Foreskin keratinocyte (primary cell): ENCODE measurements at places on chromosomes 12 and 14. TPM values are rescaled to one million over a fixed set of nuclear protein-coding genes. Genes with fewer than 3 reads are reported as not detected.
A peak's percentile ranks its signal among the peaks of the same experiment; 100 is the strongest.

- peak; percentile 63 for DNase-seq
Observed at GRCh38 chr12:49580572-49581535, 12.9 kb upstream of the MCRS1 start.

DNA sequence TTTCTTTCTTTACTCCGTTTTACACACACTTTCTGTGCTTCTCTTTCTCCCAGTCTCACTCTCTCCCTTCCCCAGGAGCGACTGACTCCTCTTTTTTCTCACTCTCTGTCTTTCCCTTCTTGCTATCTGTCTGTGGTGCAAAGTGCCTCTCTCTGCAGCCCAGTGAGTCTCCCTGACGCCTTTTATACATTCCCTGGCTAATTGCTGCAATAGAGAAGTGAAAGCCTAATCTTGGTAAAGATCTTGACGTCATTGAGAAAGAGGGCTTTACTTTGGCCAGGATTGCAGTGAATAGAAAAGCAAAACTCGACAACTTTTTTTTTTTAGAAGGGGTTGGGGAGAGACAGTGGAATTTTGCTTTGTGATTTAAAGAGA lies 706 bp upstream of the DIO2 start:
- DNase-seq: peak; percentile 30

- DNase-seq: no peak
Observed at GRCh38 chr12:92226071-92226661, 80.5 kb upstream of the BTG1 start.

DNA sequence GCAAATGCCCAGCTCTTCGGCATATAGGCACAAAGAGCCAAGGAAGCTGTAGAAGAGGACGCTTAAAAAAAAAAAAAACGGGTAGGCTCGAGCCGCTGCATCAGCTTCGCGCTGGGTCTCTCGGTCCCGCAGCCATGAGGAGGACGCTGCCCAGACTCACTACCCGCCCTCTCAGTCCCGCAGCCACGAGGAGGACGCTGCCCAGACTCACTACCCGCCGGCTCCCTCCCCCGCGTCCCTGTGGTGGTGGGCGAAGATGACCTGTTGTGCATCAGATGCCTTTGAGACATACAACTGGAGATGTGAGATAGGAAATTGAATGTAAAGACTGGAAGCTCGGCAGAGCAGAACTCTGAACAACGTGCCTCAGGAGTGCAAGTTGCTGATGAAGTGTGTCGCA lies 11.4 kb upstream of the SPSB2 start:
- no peak for DNase-seq

DNA sequence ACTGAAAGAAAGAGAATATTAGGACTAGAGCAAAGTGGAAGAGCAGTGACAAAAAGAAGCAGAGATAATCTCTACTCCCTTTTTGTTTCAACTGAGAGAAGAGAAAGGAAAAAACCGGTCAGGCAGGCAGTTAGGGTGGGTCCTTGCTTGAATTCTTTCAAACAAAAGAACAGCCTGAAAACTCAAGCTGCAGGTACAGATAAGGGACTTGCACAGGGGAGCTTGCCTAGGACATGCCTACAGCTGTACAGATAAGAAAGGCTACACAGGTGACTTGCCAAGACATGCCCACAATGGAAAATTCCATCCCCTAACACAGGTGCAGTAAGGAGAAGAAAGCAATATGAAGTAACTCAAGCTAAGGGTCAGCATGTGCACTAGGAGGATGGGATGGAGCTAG lies 532.2 kb upstream of the MIS18BP1 start:
- peak; percentile 96 for DNase-seq

GRCh38 chr14:104510794-104511611 lies 68.6 kb upstream of the C14orf180 start:
- DNase-seq: peak; percentile 3

- no peak for DNase-seq
Observed at GRCh38 chr12:20695232-20695631, at the start of gene SLCO1C1. SLCO1C1 (plus strand) TSS chr12:20695332; CDS start chr12:20699577, 4,245 bp downstream.

- no peak for DNase-seq
Observed at GRCh38 chr14:100673085-100673806, 53.4 kb upstream of the DLK1 start.

DNA sequence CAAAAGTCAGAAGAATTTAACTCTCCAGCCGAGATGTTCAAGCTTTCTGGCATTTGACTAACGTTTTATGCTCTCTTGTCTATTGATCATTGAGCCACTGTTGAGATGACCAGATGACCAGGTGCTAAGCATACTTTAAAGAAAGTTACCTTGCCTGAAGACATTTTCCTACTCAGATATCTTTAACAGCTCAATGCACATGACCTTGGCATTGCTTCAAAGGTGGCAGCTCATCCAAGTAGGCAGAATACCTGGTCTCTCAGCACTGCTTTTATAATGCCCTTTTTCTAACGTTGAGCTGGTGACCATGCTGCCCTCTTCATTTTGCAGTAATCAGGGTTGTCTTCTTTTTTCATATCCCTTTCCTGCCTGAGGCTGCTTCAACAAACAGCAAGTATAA lies 358.1 kb downstream of the RAD51B start:
- no peak for DNase-seq

GRCh38 chr12:47878918-47879481 lies 25.8 kb downstream of the VDR start:
- DNase-seq: no peak

GRCh38 chr12:60279221-60279620 lies 683.4 kb downstream of the SLC16A7 start:
- no peak for DNase-seq

DNA sequence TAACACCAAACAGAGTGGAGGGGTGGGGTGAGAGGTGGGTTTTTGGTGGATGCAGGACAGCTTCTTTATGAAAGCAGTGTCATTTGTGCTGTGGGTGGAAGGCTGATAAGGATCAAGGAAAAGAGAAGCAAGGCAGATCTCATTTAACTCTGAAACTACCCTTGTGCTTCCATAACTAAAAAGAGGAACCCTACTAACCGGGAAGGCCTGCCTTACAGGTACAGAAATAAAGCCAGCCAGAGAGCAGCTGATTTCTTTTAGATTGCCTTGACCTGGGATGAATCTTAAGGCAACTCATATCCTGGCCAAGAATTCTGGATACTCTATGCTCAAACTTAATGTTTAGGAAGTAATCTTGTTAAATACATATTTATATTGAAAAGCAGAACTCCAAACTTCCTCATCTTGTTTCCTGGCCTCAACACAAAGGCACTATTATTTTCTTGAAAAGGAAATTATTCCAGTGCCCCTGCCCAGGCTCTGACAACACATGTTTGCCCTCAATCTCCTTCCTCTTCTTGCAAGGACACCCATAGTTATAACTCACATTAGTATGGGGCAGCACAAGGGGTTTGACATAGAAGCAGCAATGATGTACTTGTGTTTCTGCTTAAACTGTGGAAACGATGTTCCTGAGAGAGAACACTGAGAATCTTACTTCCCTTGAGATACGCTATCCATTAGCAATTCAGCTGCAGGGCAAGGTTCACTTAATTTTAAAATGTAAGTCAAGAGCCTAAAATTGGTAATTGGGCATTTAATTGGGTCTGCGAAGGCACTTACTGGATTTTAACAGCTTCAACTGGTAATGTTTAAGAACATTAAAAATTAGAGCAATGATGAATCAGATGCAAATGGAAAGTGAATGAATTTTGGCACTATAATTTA lies 173.7 kb downstream of the STXBP6 start:
- DNase-seq: no peak

DNA sequence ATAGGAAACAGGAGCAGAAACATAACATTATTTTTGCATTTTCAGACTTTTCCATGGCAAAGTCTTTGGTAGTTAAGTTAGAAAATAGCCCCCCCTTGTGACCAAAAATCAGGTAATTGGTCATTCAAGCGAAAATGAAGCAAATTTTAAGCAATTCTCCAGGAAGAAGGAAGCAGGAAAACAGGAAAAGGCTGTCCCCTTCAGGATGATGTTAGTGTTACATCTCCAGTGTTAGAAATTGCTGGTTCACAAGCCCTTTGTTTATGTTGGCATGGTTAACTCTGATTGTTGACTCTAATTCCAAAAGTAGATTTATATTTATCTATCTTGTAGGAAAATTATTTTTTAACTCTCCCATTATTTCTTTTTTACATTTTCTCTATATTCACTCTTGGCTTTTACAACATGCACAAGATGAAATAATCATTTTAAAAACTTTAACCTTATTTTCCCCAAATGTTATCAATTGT lies 18.8 kb upstream of the GAS2L3 start:
- DNase-seq: peak; percentile 73

GRCh38 chr12:61739925-61740324 lies 520.3 kb upstream of the USP15 start:
- no peak for DNase-seq

DNA sequence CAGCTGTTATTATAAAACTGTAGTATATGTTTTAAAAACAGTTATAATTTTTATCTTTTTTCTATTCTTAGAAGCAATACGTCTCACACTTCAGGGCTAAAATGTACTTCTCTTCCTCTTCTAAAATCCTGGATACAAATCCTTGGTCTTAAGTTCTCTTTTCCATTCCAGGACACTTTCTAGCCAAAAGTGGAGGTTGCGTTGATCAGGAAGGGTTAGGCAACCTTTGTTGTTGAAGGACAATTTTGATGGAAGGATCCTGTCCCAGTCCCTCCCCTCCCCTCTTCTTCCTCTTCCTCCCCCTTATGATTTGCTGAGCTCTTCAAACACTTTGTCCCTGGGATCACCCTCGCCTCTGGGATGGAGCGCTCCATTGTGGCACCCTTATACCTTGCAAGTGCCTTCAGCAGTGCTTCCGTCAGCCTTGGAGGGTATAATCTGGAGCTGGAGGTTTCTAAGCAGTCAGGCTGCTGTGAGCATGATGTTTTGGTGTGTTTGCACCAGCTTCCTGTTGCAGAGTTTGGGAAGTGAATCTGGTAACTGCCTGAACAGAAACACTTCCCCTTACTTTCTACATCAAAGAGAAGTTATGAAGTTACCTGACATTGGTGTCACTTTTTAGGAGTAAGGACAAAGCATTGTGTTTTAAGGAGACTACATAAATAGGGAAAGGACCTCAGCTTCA lies 87.4 kb upstream of the SLC38A2 start:
- DNase-seq: no peak

GRCh38 chr12:4780641-4781611 lies 60.7 kb downstream of the GALNT8 start:
- DNase-seq: no peak

GRCh38 chr12:75964150-75964549 lies 67.4 kb downstream of the PHLDA1 start:
- DNase-seq: no peak

DNA sequence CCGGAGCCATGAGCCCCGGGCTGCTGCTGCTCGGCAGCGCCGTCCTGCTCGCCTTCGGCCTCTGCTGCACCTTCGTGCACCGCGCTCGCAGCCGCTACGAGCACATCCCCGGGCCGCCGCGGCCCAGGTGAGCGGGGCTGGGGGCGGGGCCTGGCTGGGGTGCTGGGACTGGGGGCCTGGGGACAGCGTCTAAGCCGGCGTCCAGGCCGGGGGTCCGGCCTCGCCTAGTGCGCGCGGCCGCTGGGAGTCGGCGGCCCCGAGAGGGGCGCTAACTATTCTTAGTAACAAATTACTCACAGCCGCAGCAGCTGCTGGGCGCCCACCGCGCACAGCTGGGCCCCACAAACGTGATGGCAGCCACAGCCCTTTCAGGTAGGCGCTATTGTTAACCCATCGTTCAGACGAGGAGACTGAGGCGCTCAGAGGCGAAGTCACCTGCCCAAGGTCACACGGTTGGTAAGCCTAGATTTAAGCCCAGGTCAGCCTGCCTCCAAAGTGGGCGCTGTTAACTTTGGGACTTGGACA lies 374 bp downstream of the CYP46A1 start:
- no peak for DNase-seq

DNA sequence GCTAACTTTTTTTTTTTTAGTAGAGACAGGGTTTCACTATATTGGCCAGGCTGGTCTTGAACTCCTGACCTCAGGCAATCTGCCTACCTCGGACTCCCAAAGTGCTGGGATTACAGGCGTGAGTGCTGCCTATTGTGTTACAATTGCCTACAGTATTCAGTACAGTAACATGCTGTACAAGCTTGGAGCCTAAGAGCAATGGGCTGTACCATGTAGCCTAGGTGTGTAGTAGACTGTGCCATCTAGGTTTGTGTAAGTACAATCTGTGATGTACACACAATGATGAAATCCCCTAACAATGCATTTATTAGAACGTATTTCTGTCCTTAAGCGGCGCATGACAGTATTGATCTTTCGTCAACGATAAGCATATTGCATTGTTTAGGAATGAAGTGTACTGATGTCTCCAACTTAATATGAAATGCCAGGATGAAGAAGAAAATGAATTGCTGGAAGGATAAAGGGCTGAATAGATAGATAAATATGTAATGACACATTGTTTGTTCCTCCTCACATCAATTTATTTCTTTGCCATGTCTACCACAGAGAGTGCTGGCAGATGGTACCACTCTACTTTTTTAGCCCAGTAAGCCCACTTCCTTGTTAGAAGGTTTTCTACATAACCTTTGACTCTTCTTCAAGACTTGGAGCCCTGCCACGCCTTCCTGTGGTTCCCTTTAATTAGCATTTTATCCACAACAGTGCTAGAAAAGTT lies 467.5 kb downstream of the VRK1 start:
- no peak for DNase-seq

GRCh38 chr14:83988275-83988674 lies 1541.7 kb upstream of the FLRT2 start:
- no peak for DNase-seq

- no peak for DNase-seq
Observed at GRCh38 chr14:59336098-59336497, 129.1 kb downstream of the GPR135 start.

DNA sequence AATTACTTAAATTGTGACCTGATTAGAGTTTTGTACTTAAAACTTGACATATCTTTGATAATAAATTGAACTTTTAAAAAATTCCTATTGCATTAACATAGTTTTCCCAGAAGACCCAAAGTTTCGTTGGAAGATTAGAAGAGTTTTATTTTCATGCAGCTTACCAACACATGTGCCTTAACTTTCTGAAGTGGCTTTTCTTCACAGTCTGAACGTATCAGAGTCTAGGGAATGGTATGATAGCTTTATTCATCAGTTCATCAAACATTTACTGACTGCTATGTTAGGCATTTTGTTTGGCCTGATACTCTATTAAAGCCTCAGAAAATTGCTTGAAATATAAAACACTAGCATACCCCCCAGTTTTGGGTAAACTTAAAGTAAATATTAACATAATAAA lies 65.2 kb downstream of the MARK3 start:
- no peak for DNase-seq

GRCh38 chr14:76965232-76965631 lies 63.3 kb downstream of the IRF2BPL start:
- no peak for DNase-seq

- DNase-seq: no peak
Observed at GRCh38 chr12:98838231-98838647, 193.1 kb downstream of the APAF1 start.

- no peak for DNase-seq
Observed at GRCh38 chr12:82517027-82517426, 158.7 kb downstream of the METTL25 start.

The OTOGL gene
- not detected in 2 replicates for total RNA-seq

The GNB3 gene
- total RNA-seq: 2.1 and 2.9 TPM in 2 replicates

The RNF212B gene
- not detected in 2 replicates for total RNA-seq

The PGAM5 gene
- 63.1 and 68.7 TPM in 2 replicates for total RNA-seq

The SMIM10L1 gene
- 4.7 and 5.2 TPM in 2 replicates for total RNA-seq

The EFS gene
- total RNA-seq: 7.9 and 9.1 TPM in 2 replicates

The TESPA1 gene
- total RNA-seq: not detected in 2 replicates

The ITGA5 gene
- total RNA-seq: 111 and 175 TPM in 2 replicates

The ACSM4 gene
- not detected in 2 replicates for total RNA-seq

The P2RX7 gene
- 0.10 and 0.28 TPM in 2 replicates for total RNA-seq

The P2RX2 gene
- not detected in 2 replicates for total RNA-seq

The STON2 gene
- total RNA-seq: 119 and 228 TPM in 2 replicates

The LRCOL1 gene
- not detected in 2 replicates for total RNA-seq

The NPC2 gene
- total RNA-seq: 335 and 340 TPM in 2 replicates

The COCH gene
- total RNA-seq: 0.04 TPM in 1 of 2 replicates, not detected in the other
